ENCODE measurements at places on chromosomes 12 and 14.

DNA sequence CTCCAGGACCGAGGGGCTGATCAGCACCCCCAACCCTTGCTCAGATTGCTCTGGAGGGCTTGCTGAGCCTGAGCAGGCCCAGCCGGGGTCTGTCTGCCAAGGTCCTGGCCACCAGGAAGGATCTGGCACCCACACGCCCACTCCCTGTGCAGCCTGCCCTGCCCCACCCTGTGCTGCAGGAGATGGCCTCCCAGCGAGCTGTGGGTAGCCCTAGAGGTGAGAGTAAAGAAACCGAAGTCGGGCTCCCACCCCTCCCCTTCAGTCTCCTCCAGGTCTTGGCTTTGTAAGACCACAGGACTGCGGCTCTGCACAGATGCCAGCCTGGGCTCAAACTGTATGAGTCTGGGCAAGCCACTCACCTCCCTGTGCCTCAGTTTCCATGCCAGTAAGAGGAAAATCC is 307.8 kb downstream of the BCL11B start:
- no peak for DNase-seq

- DNase-seq, result no peak
Measured at GRCh38 chr14:50786751-50787464, 44.1 kb downstream of the NIN start.

DNA sequence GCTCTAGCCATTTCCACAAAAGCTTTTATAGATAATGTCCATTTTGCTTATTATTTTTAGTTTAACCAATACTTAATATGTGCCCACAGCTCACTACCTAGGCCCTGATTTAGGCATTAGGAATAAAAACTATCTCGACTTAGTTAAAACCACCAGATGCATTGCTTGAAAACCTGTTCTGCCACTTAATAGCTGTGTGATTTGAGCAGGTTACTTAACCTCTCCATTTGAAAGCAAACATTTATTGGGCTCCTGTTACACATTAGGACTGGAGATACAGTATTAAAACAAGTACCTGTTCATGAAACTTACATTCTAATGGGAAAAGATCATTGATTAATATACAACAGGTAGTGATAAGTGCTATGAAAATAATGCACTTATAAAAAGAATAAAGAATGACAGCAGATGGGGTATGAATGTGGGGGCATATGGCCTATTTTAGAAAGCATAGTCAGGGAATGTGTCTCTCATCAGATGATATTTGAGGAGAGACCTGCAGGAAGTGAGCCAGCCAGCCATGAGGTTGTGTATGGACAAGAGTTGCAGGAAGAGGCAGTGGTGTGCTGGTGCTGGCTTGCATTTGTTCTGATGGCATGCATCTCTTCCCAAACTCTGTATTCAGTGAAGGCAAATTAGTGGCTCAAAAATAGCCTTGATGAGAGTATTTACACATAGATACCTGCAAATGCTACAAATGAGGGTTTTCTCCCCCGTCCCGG is 34.3 kb downstream of the NOPCHAP1 start:
- DNase-seq, result no peak

GRCh38 chr12:45785315-45785714 is 55.8 kb downstream of the ARID2 start:
- no peak for DNase-seq

DNA sequence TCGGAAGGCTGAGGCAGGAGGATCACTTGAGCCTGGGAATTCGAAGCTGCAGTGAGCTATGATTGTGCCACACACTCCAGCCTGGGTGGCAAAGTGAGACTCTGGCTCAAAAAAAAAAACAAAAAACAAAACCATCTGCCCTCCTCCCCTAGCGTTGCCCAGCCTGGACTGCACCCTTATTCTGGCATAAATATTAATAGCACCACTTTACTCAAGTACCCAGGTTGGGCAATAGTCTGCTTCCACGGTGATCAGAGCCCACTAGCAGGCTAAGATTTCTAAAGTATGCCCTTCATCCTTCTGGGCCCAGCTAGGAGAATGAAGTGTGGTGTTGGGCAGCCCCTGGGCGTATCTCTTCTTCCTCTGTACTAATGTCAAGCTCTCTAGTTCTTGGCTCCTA is 33.3 kb downstream of the KCTD10 start:
- no peak for DNase-seq

DNA sequence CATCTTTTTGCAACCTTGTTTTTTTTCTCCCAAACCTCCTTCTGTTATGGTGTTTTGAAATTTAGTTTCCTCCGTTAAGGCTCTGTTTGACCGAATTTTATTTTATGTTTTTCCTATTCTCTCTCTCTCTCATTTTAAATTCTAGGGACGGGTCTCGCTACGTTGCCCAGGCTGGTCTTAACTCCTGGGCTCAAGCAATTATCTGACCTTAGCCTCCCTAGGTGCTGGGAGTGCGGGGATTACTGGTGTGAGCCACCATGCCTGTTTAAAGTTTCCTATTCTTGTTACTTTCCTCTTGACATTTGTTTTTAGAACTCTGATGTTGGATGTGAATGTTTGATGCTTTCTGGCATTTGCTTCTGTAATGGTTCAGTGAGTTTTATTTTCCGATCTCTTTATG is 1.0 kb downstream of the ZC3H14 start:
- no peak for DNase-seq

GRCh38 chr12:1584326-1584725 is 10.1 kb downstream of the FBXL14 start:
- no peak for DNase-seq

GRCh38 chr14:64508215-64508776 is 3.7 kb downstream of the ZBTB1 start:
- no peak for DNase-seq

DNA sequence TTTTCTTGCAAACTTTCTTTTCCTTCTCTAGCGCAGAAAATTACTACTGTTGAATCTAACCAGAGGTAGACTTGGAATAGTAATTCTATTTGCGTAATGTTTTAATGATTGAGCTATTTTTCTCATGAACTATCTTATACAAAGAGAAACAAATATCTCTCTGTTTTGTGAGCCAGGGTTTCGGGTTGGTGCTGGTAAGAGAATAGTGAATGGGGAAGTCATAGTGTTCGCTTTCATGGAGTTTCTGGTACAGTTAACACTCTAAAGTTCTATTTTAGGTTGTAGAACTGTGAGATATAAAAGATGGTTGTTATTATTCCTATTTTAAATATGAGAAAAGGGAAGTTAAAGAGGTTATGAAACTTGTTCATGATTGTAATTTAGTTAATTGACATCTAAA is 6.6 kb downstream of the CLEC1B start:
- DNase-seq, result no peak

GRCh38 chr12:3034067-3034750 is 43.0 kb upstream of the TSPAN9 start:
- no peak for DNase-seq

- no peak for DNase-seq
Measured at GRCh38 chr14:23984891-23985602, 3.7 kb upstream of the DHRS4L2 start.

- no peak for DNase-seq
Measured at GRCh38 chr14:40347675-40348074, 915.4 kb upstream of the FBXO33 start.

DNA sequence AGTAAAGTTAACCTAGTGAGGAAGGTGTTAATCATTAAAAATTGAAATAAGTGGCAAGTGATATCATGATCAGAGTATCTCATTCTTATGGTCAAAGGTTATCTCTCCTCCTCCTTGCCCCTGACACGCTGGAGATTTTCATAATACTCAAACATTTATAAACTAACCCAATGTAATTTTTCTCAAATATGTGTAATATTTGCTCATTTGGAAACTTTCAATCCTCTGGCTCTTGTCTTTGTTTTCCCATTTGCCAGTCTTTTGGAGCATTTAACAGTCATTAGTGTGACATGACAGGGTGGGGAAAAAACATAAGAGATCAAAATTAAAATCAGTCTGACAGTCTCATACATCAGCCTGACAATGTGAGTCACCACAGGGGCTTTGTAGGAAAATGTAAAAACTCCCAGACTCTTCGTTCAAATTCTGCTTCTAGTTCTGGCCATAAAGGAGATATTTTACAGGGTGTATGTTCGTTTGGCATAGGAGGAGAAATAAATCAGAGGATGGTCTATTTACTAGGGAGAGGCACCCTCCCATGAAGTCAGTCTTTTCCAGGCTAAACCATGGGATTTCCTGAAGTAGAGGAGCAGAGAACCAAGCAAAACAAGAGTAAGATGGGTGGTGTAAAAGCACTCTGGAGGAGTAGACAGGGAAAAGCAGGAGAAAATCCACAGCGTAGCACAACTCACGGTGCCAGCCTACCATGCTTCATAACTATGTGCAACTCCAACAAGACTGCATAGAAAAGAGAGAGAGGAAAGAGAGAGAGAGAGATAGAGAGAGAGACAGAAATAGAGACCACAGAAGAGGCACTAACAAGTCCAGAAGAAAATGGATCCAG is 369.2 kb upstream of the PDE3A start:
- no peak for DNase-seq

DNA sequence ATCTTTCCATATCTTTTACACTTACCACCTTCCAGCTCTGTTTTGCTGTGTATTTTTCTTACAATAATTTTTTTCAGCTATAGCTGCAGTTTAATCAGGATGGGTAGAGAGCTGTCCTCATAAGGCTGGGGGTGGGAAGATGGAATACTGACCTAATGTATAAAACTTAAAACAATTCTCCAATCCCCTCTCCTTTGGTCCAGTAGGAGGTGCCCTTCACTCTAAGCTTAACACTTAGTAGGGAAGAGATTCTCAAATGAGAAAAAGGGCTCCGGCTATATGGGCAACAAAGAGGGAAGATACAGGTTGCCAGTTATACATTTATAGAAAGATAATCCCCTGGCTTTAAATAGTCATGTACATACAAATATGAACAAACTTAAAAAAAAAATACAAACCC is 2.8 kb downstream of the ORMDL2 start:
- no peak for DNase-seq

DNA sequence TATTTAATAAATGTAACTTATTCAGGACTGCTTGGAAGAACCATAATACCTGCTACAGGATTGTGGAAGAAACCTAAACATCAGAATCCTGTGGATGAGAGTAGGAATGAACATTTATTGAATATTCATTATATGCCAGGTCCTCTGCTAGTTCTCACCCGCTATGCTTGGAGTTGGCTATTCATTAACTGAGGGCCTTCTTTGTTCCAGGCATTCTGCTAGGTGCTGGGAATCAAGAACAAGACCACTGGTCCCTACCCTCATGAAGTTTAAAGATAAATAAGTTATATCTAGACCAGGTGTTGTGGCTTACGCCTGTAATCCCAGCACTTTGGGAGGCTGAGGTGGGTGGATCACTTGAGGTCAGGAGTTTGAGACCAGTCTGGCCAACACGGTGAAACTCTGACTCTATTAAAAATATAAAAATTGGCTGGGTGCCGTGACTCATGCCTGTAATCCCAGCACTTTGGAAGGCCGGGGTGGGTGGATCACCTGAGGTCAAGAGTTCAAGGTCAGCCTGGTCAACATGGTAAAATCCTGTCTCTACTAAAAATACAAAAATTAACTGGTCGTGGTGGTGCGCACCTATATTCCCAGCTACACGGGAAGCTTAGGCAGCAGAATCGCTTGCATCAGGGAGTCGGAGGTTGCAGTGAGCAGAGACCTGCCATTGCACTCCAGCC is 3.8 kb upstream of the TULP3 start:
- DNase-seq, result no peak

DNA sequence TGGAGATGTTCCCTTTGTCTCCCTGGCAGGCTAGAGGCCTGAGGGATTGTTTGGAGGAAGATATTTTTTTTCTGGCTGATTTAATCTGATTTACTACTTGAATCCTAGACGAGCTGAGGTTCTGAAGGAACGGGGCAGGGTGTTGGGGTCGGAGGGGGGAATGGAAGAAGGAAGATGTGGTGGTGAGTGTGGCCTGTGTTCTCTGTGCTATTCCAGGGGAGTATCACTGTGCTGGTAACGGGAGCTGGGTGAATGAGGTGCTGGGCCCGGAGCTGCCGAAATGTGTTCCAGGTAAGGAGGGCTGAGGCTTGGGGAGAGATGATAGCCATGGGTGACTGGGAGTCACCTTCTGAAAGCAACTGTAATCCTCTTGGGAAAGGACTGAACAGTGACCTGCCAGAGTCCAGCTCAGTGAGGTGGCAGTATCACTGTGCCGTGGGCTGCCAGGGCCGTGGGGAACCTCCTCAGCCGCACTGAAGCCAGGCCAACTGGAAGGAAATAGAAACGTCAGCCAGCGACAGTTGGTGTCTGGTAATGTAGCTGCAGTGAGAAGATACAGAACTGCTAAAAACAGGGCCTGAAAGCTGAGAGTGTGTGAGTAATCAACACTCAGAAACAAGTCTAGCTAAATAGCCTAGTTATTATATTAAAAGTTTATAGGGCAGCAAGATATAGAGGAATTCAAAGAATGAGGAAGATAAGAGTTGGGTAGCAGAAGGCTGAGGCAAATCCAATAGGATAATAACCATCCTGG is 7.9 kb downstream of the C1S start:
- DNase-seq, result no peak

DNA sequence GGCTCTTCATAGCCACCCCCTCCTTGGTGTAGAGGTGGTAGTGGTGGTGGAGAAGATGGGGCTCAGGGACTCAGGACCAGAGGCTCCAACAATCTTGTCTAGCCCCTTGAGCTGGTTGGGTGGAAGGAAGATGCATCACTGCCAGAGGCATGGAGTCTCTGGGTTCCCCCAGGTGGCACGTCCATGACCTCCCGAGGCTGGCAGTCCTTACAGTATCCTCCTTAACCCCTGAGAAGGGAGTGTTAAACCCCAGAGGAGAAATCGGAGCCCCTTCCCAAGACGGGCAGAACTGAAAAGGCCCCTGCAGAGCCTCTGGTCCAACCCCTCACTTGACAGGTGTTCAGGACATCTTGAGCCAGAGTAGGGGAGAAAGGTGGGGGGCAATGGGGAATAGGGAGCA is 9.1 kb downstream of the KRT83 start:
- DNase-seq, result no peak

DNA sequence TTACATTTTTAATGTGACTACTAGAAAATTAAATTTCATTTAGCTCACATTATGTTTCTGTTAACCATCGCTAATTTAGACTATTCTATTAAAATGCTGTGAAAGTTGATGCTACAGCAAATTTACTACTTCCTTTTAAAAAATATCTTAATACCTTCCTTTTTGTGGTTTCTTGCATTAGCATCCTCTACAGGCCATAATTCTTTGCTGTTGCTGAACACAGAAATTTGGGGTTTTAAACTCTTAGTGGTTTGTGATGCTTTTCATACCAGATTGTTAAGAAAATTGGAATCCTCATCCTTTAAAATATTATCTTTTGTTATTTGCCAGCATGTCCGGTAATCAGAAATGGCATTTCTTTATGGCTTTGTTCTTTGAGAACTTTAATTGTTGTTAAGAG is 18.1 kb downstream of the WNK1 start:
- DNase-seq, result no peak

DNA sequence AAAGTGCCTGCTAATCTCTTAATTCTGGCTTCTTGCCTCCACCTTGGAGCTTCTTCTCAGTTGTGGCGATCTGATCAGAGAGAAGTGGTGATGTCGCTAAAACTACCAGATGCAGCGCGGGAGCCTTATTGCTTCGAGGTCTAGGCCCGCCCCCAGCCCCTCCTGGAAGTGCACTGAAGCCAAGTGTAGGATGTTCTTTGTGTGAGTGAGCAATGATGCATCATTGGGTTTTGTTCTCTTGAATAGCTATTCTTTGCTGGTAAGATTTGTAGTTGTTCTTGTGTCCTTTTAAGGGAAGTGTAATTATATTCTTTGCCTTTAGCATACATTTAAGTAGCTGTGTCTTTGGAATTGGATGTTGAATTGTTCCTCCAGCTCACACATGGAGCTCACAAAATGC is 35.8 kb downstream of the MTHFD1 start:
- no peak for DNase-seq

GRCh38 chr14:74592476-74593201 is 19.4 kb downstream of the LTBP2 start:
- DNase-seq, result no peak

- no peak for DNase-seq
Measured at GRCh38 chr14:74641601-74642391, 29.8 kb upstream of the LTBP2 start.

GRCh38 chr12:38053655-38054464 is 262.7 kb upstream of the ALG10B start:
- DNase-seq, result no peak

All from stimulated activated CD8-positive, alpha-beta memory T cell treated with anti-CD3 and anti-CD28 coated beads, Interleukin-4, amount 100 ng/mL, for 1 hour (primary cell).